ENCODE measurements at places on chromosomes 16 and 17.

GRCh38 chr17:50627782-50628601 lies 6.7 kb upstream of the ABCC3 start:
- DNase-seq, result no peak

DNA sequence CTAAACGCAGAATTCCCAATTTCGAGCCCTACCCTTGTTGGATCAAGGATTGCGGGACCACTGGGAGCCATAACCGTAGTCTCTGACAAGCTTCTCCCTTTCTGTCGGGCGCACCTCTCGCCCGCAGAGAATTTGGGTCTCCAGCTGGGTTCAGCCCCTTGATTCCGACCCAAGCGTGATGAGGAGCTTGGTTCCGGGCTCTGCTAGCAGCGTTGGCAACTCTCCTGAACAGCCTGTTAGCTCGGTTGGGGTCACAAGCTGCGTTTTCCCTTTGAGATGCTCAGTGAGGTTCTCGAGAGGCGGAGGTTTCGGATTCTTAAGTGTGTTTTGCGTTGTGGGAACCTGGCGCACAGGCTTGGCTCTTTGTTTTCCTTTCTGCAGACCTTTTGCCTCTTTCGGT lies 655 bp downstream of the ATXN1L start:
- no peak for DNase-seq

DNA sequence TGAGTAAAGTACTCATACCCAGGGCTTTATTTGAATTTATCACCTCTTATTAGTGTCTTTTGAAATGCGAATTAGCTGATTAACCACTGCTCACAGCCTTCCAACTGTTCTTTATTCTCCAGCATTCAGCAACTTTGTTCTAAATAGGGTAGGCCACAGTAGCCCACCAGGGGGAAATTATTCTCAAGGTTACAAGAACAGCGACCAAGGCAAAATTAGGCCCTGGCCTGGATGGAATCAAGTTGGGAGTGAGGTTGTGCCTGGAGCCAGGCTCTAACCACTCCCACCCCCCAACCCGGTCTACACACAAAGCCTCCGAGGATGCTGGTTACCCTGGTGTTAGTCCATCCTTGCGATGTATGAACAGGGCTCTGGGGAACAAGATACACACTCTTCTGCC lies 245.5 kb downstream of the STX8 start:
- DNase-seq, result no peak

DNA sequence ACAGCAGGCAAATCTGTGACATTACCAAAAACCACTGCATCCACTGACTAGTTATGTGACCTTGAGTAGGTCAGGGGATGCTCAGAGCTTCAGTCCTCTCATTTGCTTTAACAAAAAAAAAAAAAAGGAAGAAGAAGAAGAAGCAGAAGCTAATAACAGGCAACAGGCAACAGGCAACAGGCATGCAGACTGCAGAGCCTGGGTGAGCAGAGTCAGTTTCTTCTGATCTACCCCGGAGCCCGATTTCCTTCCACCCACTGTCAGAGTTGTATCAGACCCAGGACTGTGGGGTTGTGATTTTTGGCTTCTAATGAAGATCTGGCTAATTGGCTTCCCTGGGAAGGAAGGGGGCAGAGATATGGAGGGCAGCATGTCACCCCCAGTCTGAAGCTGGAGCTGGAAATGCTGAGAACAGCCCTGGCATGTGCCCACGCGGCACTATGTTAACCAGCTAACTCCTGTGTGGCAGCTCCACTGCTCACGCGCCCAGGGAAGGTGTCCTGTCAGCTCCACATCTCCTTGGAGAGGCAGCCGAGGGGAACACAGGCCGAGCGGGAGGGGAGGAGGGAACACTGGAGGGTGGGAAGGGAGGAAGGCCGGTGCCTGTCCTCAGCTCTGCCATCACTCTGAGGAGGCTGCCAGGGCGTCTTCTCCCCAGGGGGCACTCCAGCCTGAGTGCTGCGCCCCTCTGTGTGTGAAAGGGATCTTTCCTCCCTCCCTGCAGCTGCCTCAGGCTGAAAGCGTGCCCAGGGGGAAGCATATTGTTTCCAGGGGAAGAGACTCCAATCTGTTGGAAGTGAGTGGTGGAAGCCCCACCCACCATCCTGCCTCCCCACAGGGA lies 17.6 kb downstream of the SRCIN1 start:
- DNase-seq, result no peak

- no peak for DNase-seq
Measured at GRCh38 chr16:57892447-57893096, 78.4 kb downstream of the CNGB1 start.

DNA sequence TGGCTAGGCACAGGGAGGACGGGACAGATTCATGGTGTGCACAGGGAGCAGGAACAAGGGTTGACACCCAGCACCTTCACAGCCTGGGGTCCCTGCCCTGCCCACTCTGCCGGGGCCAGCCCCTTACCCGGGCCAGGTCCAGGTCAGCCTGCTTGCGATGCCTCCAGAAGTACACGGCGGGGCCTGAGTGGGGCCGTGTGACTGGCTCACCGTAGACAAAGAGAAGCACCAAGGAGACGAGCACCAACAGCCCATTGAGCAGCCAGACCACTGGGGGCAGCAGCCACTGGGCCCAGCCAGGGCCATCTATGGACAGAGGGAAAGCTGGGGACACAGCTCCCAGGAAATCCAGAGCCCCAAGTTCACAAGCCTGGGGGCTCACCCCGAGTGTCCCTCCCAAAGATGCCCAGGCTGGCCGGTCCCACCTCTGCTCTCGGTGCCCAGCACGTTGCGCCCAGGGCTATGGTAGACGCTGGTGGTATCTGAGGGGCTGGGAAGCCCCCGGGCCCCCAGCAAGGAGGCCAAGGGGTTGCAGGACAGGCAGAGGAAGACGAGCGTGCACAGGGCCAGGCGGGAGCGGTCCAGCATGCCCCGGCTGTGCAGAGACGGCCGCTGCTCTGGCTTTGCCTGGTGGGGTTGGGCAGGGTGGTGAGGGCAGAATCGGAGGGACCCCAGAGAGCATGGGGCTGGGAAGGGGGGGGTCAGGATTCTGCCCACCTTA lies 19.8 kb downstream of the SREBF1 start:
- no peak for DNase-seq

All from activated T-helper 9 cell treated with anti-CD3 and anti-CD28 coated beads, Interleukin-2, amount 50 U/mL, for 16 hours (primary cell).